Colonic mucosa (tissue), 4 donors: ENCODE measurements at places on chromosomes 6 and 20. TPM values are rescaled to one million over a fixed set of nuclear protein-coding genes. Genes with fewer than 3 reads are reported as not detected.

DNA sequence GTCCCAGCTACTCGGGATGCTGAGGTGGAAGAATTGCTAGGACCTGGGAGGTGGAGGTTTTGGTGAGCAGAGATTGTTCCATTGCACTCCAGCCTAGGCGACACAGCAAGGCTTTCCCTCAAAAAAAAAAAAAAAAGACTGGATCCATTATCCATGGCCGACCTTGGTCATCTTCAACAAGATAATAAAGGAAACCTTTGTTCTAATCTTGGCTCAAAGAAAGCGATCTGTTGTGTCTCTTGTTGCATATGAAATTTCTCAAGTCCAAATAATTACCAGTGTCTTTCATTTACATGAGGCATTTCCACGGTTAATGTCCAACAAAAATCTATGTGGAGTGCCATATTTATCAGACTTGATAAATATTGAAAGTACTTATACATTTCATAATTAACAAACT lies 23.7 kb upstream of the KIF16B start:
- no peaks in the 10 kb centered on the region for H3K4me1 ChIP-seq
- no peak overlapping the region for H3K27ac ChIP-seq
- no peak for DNase-seq
- no peak overlapping the region for H3K4me3 ChIP-seq
- no peaks in the 10 kb centered on the region for H3K27me3 ChIP-seq

GRCh38 chr20:38156888-38157634 lies 8.0 kb downstream of the TGM2 start:
- DNase-seq, result no peak
- H3K4me3 ChIP-seq, result no peak overlapping the region
- H3K27me3 ChIP-seq, result no peaks in the 10 kb centered on the region
- no peak overlapping the region for H3K27ac ChIP-seq

- no peak for DNase-seq
- no peak overlapping the region for H3K27ac ChIP-seq
- H3K4me3 ChIP-seq, result no peak overlapping the region
- H3K27me3 ChIP-seq, result no peaks in the 10 kb centered on the region
- no peaks in the 10 kb centered on the region for H3K4me1 ChIP-seq
Observed at GRCh38 chr20:22394583-22394982, 189.8 kb downstream of the FOXA2 start.

DNA sequence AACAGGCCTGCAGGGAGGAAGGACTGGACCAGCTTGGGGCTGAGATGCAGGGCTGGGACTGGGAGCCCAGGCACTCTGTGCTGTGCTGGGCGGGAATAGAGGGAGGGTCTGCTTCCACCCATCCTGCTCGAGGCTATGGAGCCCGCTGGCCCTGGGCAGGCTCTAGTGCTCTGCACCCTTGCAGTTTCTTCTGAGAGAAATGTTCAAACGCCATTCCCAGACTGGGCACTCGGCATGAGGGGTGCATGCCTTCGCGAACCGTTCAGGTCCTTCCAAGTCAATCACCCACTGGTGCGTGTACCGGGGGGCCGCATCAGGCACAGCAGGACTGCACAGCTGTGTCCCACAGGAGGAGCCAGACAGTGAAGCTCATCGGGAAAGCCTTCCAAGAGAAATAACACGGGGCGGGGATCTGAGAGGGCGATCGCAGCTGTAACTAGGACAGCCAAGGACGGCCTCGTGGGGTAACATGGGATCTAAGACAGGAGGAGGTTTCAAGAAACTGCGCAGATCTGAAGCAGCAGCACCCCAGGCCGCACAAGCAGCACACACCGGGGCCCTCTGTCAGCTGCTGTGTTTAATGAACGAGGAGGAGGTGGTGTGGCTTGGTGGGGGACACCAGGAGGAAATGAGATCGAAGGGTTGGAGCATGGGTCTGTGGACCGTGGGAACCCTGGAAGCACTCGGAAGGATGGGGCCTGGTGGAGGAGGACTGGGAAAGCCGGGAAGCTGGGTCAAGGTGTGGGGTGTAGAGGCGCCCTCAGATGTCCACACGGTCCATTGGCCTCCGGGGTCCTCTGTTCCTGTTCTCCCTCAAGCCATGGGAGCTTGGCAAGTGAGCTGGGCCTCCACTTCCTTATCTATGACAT lies 26.1 kb upstream of the PYGB start:
- no peak overlapping the region for H3K27ac ChIP-seq
- peaks cover 4% of the 10 kb centered on the region for H3K36me3 ChIP-seq
- no peaks in the 10 kb centered on the region for H3K27me3 ChIP-seq
- H3K4me3 ChIP-seq, result no peak overlapping the region

DNA sequence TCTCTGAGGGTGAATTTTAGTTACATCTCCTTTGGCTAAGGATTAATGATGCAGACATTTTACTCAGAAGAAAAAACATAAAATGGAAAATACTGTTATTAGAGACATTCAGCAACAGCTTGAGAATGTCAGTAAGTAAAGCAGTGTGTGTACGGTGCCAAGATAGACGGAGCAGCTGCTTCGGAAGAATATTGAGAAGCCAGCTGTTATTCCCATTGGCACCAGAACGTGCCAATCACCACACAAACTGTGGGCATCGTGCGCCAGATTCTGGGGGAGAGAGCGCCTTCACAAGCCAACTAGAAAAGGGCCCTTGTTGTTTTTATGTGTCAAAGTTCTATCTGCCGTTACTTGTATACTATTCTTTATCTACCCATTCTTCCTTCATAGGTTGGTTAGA lies 163.4 kb downstream of the MTFR2 start:
- H3K27me3 ChIP-seq, result no peaks in the 10 kb centered on the region
- no peak overlapping the region for H3K27ac ChIP-seq
- DNase-seq, result no peak
- no peaks in the 10 kb centered on the region for H3K4me1 ChIP-seq
- H3K4me3 ChIP-seq, result no peak overlapping the region

DNA sequence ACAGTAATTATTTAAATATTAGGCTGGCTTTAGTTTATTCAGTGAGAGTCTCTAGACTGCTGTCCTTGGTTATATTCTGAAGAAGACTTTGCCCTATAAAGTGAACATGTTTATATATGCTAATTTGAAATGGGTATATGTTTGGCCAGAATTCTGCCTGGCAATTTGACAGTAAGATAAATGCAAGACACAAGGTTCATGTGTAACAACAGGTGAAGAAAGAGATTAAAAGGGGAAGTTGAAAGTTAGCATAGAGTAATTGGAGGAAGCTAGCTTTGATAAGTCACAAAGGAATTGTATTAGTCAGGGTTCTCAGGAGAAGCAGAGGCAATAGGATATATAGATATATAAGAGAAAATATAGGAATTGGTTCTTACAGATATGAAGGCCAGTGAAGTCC lies 191.4 kb downstream of the CENPW start:
- H3K36me3 ChIP-seq, result no peaks in the 10 kb centered on the region
- no peaks in the 10 kb centered on the region for H3K4me1 ChIP-seq
- H3K27ac ChIP-seq, result peak overlapping the region; percentile 49
- no peak overlapping the region for H3K4me3 ChIP-seq
- H3K27me3 ChIP-seq, result no peaks in the 10 kb centered on the region

The HLA-DQA1 gene
- 13.5 TPM for total RNA-seq

The SLC22A16 gene
- total RNA-seq, result 1.1 TPM

The CYB5R4 gene
- 25.4 TPM for total RNA-seq

The VIP gene
- total RNA-seq, result 10.9 TPM

The SLC26A8 gene
- 0.27 TPM for total RNA-seq

The SIM1 gene
- 0.16 TPM for total RNA-seq

The RAET1G gene
- 0.27 TPM for total RNA-seq
